ENCODE measurements at places on chromosomes 1 and 21.

DNA sequence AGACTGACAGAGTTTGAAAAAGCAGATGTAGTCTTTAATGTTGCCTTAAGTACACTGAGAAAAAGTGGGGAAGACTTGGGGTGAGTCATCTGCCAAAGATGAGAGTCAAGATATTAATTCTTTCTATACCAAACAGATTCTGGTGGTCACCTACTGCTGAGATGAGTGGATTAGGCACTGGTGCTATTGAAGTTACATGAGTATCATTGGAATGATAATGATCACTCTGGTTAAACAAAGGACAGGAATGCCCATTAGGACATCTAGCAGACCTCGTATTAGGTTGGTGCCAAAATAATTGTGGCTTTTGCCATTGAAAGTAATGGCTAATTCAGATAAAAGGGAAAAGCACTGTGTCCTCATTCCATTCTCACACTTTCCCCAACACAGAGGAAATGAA, 1588.9 kb downstream of the KCNT2 start:
- no peak for DNase-seq

DNA sequence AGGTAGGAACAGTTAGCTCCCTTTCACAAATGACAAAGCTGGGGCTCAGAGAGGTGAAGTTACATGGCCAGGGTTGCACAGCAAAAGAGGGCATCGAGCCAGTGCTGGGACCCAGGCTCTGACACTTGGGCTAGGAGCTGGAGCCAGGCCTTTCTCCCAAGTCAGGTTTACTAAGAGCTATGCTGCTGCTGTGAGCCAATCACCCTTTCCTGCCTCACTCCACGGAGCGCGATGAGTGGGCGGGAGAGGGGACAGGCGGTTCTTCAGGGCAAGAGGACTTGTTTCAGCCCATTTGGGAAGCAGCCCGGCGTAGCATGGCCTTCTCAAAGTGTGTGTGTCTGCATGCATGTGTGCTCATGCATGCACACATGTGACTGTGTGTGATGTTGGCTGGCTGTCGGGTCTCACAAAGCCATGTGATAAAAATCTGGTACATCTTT, 10.6 kb downstream of the ID3 start:
- DNase-seq, result no peak

GRCh38 chr1:171910786-171911185, 69.5 kb downstream of the DNM3 start:
- no peak for DNase-seq

GRCh38 chr1:200036619-200037270, 9.2 kb downstream of the NR5A2 start:
- no peak for DNase-seq

GRCh38 chr1:183889095-183889494, 84.2 kb downstream of the RGL1 start:
- no peak for DNase-seq

- no peak for DNase-seq
These were observed 599 bp downstream of the MRPL24 start for GRCh38 chr1:156740237-156740740.

DNA sequence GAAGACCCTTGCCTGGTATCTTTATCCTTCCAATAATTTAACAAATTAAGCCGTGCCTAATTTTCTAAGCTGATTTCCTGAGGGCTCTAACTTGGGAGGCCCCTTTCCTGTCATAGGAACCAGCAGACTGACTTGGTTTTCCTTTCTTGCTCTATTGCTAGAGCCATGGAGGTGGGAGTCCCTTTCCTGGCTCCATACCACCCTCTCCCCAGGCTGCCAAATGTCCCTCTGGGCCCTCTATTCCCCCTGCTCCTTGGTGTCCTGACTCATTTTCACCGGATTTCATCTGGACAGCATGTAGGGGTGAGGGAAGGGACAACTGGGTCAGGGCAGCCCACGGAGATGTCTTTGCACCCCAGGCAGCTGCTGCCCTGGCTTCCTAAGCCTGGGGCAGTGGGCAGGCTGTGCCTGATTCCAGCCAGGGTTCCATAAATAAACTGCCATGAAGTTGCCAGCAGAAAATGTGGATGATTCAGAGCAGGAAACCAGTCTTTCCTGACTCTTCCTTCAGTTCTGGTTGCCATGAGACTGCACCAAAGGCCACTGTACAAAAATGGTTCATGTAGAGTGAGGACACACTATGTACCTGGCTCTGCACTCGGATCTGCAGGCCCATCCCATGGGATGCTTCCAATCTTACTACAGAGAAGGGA, 38.0 kb upstream of the SERBP1 start:
- no peak for DNase-seq

DNA sequence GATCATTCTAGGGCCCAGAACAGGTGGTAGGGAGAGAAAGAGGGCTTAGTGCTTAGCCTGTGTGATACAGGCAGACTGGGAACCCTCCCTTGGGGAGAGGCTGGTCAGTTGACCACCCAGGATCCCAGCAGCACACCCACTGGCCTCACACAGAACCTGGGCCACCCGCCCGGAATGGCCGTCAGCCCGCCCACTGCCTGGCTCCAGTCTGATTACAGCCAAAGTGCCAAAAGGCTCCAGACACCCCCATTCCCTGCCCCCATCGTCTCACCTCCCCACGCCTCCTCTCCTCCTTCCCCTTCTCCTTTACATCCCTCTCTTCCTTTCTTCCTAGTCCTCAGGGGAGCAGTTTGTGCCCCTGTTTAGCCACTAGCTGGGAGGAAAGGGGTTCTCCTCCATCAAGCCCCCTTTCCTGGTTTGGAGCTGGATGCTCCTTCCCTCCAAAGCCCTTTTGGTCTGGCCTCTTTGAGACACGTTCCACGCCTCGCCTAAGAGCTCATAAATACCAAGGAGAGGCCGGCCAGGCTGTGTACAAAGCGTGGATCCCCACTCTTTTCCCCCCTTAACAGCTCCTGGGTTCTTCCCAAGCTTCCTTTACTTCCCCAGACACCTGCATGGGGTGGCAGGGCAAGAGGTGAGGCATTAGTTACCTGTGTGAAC, 4.6 kb upstream of the WNT2B start:
- no peak for DNase-seq

DNA sequence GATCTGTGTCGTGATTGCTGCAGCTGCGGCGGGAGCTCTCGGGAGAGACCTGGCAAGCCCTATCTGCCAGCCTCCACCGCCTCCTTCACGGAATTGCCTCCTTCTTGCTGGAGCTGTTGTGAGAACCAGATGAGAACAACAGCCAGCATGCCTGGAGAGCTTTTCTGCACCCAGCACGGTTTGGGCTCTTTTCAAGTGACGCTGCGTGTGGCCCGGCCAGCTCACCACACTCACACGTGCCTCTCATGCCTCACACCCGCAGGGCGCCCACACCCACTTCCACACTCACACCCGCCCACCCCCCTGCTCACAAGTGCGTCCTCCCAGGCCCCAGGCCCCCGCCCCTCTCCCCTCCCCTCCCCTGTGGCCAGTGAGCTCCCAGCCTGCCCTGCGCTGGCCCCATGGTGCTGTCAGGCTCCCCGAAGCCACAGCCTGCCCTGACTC, 135.7 kb upstream of the RUNX3 start:
- no peak for DNase-seq

DNA sequence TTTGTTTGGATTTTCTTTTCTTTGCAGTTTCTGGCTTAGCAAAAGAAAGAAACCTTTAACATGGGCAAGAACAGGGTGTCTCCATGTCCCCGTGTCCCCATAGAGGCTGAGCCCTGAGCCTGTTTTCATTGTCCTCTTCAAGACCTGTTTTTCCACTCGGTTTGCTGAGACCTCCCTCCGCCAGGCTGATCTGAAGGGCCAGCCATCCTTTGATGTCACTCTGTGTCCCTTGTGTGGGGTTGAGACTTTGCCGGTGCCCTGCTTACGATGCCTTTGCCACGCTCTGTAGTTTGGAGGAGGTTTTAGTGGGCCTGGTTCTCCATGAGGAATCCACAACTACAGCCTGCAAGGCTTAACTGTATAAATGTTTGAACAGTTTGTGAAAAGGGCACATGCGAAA, 23.8 kb downstream of the IFNGR2 start:
- DNase-seq, result no peak

DNA sequence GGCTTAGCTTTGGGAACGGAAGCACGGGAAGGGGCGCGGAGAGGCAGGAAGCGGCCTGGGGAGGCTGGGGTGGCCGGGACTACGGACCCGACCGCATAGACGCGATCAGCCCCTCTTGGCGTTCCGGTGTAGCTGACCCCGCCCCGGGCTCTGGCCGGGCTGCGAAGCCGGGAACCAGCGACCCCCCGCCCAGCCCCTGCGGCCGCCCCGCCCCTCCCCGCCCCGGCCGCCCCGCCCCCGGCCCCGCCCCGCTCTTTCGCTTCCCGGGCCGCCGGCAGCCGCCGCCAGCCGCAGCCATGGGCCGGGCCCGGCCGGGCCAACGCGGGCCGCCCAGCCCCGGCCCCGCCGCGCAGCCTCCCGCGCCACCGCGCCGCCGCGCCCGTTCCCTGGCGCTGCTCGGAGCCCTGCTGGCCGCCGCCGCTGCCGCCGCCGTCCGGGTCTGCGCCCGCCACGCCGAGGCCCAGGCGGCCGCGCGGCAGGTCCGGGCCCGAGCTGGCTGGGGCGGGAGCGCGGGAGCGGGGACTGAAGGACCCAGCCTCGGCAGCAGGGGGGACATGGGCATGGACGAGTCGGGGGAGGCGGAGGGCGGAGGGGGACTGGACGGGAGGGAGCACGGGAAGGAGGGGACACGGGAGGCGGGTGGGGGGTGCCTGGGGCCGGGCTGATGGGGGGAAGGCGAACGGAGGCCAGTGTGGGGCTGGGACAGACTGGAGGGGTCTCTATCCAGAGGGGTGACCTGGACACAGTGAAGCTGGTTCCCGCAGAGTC, at the start of gene SELENON:
Gene SELENON, plus strand, starts transcription at position 259 of the 768 bp plus-strand sequence. Its CDS starts 38 bp downstream, at position 297.
- no peak for DNase-seq

DNA sequence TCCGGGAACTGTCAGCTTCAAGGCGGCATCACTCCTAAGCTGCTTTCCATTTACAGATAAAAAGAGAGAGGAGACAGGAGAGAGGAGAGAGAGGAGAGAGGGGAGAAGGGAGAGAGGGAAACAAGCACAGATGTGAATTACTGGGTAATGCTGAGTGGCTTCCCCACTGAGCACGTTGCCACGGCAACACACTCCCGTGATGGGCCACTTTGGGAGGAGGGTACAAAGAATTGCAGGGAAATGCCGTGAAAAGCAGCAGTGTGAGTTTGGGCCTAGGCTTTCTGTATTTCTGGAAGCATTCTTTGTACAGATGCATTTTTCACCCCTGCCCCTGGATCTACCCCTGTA, 128.0 kb upstream of the IRF2BP2 start:
- DNase-seq, result no peak

DNA sequence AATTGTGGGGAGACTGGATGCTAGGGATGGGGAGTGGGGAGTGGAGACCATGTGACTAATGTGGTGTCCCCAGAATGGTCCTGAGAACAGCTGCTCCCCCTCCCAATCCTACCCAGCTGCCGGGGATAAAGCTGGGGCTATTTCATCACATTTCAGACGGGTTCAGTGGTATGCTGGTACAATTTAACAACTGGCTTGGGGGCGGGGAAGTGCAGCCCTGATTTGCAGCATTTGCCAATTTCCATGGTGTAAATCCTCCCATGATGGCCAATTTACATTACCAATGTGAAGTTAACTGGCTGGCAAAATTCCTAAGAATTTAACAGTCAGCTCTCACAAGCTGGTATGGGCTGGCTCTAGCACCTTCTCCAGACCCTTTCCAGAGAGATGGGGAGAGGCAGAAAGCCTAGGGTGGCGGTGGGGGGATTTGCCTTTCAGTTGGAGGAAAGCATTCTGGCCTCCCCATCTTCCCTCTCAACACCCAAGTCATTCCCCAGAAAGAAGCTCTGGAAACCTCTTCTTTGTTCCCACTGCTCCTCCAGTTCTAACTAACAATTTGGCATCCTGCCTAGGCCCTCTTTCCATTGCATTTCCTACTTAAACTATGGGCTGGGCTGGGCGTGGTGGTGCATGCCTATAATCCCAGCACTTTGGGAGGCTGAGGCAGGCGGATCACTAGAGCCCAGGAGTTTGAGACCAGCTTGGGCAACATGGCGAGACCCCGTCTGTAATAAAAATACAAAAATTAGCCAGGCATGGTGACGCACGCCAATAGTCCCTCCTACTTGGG, 11.3 kb upstream of the ADGRB2 start:
- DNase-seq, result no peak

GRCh38 chr1:26358411-26359384, 4.8 kb upstream of the CRYBG2 start:
- peak; percentile 71 for DNase-seq

- DNase-seq, result no peak
These were observed 51.4 kb downstream of the DISC1 start for GRCh38 chr1:231678011-231678432.
